Activated naive CD8-positive, alpha-beta T cell treated with anti-CD3 and anti-CD28 coated beads for 36 hours (primary cell): ENCODE measurements at places on chromosomes 1 and 21.

- DNase-seq, result no peak
Measured at GRCh38 chr1:180643693-180644092, 11.9 kb downstream of the XPR1 start.

GRCh38 chr1:60573726-60574409, 500.3 kb upstream of the C1orf87 start:
- DNase-seq, result no peak

DNA sequence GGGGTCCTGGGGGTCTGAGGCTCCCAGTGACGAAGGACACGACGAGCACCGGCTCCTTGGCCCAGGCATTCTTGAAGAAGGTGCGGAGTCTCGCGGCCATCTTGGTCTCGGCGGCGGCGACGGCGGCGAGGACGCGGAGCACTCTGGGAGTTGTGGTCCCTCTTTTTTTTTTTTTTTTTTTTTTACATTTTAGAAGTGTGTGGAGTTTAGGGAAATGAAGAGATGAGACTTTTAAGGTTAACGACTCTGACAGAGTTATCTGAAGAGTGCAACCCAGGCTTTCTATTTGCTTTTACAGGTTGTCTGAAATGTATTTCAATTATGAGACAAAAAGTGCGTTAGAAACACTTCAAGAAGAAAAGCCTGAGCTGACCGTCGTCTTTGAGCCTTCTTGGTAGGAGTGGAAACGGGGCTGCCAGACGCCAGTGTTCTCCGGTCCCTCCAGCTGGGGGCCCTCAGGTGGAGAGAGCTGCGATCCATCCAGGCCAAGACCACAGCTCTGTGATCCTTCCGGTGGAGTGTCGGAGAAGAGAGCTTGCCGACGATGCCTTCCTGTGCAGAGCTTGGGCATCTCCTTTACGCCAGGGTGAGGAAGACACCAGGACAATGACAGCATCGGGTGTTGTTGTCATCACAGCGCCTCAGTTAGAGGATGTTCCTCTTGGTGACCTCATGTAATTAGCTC, 9.7 kb downstream of the OR2B11 start:
- no peak for DNase-seq

DNA sequence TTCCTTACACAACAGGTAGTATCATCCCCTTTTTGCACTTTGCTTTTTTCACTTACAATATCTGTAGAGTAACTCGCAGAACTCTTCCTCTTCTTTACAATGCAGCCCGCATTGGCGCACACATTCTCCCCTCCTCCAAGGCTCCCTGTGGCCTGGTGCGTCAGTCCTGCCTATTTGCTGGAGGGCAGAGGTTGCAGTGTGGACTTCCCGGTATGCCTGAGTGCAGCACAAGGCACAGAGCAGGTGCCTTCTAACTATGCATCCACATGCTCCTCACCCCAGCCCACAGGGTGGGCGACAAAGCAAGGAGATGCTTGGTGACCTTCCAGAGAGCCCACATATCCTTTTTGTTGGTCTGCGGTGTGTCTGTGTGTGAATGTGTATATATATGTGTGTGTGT, 53.3 kb downstream of the ARHGEF11 start:
- no peak for DNase-seq

GRCh38 chr1:44660176-44660575, 14.1 kb downstream of the TMEM53 start:
- DNase-seq, result no peak

- no peak for DNase-seq
Measured at GRCh38 chr1:99965646-99966375, 4.0 kb upstream of the SLC35A3 start.

GRCh38 chr1:19361611-19362147, 49.6 kb downstream of the SLC66A1 start:
- DNase-seq, result no peak
